Psoas muscle (tissue), 8 donors: ENCODE measurements at places on chromosomes 16 and 17. TPM values are rescaled to one million over a fixed set of nuclear protein-coding genes. Genes with fewer than 3 reads are reported as not detected.

Gene NUBP1
- total RNA-seq, result 28.5 TPM

Gene SGCA
- 291 TPM for total RNA-seq

Gene KRTAP4-5
- not detected for total RNA-seq

Gene CCL7
- total RNA-seq, result 0.66 TPM

Gene CCL16
- not detected for total RNA-seq

Gene YWHAE
- total RNA-seq, result 820 TPM

Gene KRTAP4-9
- not detected for total RNA-seq

Gene CA4
- 8.9 TPM for total RNA-seq

DNA sequence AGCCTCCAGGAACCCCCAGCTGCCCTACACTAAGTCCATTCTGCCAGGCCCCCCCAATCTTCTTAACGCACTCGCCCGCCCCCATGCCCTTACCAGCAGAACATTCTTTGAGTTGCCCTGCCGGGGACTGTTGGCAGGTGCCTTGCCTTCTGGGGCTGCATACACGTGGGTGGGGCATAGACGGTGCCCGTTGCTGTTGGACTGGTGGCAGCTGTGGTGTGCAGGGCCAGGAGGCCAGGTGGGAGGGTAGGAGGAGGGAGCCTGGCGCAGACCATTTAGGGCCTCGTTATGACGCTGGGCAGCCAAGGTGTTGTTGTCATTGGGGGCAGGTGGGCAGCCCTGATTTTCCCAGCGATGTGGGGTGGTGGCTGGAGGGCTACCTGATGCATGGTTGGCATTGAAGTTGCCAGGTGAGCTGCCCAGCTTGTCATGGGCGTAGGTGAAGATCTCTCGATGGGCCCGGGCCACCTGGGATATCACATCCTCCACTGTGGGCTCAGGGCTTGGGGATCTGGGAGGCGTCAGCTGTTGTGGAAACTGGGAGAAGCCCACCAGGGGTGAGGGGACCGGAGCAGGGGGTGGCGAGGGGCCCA, 4.9 kb downstream of the NR1D1 start:
- DNase-seq, result peak; percentile 71

DNA sequence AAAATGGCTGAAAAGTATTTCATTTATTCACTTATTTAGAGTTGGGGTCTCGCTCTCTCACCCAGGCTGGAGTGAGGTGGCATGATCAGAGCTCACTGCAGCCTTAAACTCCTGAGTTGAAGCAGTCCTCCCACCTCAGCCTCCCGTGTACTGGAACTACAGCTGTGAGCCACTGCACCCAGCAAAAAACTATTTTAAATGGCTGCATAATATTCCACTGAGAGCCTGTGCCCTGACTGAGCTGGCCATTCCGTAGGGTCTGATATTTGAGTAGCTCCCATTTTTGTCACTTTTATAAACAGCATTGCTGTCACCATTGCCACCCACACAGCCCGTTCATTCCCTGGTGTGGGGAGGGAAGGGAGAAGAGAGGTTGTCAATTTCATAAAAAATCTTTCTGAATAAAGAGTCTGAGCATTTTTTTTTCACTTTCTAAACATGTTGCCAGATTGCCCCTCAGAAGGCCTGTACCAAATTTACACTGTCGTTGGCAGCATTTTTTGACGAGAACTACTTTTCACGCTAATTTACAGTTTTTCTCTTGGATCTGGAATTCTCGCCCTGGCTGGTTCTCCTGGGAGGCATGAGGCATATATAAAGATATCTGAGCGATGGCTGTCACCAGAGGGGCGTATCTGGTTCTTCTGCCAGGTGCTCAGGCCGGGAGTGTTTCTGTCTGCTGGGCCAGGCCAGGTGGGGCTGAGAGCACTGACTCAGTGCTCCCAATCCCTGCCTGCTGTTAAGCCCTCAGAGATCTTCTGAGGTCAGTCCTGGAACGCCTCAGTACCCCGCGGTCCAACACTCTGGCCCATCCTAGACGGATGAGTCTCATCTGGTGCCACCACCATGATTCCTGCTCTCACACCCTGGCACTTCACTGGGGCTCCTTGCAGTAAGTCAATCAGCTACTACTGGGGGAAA, 7.2 kb upstream of the KIFC3 start:
- peak; percentile 46 for DNase-seq

DNA sequence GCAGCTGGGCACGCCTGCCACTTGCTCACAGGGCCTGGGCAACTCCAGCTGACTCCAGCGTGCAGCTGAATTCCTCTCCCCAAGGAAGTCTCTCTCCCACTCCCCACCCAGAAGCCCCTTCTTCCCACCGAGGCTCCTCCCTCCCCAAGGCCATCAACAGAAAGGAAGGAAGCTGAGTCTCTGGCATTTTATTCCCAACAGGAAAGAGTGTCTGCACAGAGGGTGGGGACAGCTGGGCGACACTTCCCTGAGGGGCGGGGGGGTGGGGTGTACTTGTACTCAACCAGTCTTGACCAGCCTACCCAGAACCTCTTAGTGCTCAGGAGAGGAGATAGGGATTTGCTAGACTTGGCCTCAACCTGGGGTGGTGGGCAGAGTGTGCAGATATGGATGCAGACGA, at the start of gene EXOC3L1:
TSS of gene EXOC3L1 (minus strand) at position 96 of the 400 bp plus-strand sequence. CDS start 460 bp downstream, outside the sequence.
- DNase-seq, result no peak

- no peak for DNase-seq
Measured at GRCh38 chr17:41679740-41680425, 8.8 kb upstream of the EIF1 start.

DNA sequence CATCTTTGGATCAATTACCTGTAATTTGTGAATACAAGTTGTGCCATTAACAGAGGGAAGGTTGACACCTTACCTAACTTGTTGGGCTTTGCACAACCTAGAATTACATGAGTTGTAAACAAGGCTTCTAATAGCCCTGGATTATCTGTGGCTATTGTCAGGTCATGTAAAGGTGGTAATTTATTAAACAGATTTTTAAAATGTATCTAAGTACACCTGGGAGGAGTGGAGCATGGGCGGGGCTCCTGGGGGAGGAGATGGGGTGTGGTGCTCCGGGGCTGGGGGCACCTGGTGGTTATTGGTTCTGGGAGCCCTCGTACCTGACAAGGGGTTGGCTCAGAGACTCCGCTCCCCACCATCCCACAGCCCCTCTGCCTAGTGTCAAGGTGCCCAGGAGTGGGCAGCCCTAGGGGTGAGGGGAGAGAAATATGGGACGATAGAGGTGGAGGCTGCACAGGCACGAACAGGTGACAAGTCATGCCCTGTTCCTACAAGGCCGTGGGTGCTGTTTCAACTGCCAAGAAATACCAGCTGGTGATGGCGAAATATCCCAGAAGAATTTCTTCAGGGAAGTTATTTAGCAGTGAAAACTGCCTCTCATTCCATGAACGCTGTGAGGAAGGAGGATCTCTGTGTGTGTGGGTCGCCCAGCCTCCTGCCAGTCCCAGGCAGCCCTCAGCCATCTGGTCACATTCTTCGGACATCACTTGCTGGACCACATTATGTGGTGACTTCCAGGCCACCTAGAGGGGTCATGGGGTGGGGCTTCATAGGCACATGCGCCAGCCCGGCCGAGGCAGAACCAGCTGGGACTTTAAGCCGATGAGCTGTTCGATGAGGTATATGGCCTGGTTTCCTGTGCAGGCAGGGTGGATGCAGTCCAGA, 55.5 kb upstream of the IRX3 start:
- DNase-seq, result no peak

DNA sequence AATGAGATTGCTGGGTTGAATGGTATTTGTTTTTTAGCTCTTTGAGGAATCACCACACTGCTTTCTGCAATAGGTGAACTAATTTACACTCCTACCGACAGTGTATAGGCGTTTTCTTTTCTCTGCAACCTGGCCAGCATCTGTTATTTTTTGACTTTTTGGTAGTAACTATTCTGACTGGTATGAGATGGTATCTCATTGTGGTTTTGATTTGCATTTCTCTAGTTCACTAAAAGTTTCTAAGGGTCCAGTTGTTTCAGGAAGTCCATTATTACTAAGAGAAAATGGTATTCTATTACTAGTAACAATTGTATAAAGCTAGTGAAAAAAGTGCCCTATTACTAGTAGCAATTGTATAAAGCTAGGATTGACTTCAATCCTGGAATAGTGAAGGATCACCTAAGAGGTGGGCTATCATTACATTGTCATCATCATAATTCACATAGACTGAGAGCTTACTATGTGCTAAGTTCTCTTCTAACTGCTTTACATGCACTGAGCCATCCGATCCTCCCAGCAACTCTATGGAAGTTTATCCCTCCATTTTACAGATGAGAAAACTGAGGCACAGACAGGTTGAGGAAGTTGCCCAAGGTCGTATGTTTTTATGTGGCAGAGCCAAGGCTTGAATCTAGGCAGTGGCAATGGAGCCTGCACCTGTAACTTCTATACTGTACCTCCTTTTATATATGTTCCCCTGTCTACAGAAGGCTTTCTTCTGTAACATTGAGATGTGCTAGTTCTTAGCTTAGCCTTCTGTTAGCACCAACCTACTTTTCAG, 13.4 kb upstream of the SMIM36 start:
- DNase-seq, result no peak

- peak; percentile 39 for DNase-seq
Measured at GRCh38 chr17:29565643-29566472, 979 bp downstream of the ABHD15 start.

DNA sequence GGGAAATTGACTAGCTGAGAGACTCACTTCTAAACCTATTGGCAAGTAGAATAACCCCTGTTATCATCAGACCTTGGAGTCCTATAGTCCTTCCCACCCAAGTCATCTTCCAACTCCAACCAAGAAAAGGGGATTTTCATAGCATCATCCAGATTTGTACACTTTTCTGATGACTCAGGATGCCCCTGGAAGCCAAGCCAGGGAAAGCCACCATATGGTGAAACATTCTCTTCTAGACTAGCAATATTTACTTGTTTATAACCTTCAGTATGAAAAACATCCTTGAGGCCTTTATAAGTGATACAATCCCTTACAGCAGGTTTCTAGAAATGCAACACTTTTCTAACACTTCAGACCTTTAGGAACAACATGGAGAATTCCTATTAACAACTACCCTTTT, 618.8 kb upstream of the CDH11 start:
- no peak for DNase-seq

GRCh38 chr17:17751489-17752088, 70.3 kb downstream of the RAI1 start:
- no peak for DNase-seq

DNA sequence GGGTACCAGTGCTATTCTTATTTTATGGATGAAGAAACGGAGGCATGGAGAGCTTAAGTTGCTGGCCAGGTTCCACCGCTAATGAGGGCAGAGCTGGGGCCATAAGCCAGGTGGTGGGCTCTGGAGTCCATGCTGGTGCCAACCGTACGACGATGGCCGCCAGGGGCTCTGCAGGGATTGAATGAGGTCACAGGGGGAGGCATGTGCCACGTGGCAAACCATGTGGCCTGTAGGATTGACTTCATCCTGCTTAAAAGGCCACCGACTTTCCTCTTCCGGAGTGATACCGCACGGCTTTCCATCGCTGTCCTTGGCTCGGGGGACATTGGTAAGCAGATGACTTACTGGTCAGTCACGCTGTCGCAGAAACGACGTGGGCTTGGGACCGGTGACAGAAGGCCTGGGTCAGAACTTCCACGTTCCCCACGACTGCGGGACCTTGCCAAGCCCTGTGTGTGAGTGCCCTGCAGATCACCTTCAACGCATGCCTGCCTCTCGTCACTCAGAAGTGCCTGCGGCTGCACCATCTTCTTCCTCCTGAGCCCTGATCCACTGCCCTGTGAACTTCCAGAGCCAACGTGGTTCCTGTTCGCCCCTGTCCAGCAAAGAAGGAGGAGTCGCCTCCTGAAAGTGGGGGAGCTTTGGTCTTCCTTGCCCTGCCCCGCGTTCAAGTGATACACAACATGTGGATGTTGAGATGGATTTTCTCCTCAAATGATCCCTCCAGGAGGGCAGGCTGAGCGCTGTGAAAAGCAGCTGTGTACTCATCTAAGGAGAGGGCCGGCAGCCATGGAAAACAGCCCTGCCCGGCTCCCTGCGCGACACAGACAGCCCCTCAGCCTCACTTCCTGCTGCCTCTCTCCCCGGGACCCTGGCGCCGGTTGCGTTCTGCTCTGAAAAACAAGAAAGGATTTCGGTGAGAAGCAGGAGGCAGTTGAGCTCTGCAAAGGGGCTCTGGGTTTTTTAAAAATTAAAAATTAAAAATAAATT, 176.7 kb downstream of the C16orf95 start:
- DNase-seq, result no peak

DNA sequence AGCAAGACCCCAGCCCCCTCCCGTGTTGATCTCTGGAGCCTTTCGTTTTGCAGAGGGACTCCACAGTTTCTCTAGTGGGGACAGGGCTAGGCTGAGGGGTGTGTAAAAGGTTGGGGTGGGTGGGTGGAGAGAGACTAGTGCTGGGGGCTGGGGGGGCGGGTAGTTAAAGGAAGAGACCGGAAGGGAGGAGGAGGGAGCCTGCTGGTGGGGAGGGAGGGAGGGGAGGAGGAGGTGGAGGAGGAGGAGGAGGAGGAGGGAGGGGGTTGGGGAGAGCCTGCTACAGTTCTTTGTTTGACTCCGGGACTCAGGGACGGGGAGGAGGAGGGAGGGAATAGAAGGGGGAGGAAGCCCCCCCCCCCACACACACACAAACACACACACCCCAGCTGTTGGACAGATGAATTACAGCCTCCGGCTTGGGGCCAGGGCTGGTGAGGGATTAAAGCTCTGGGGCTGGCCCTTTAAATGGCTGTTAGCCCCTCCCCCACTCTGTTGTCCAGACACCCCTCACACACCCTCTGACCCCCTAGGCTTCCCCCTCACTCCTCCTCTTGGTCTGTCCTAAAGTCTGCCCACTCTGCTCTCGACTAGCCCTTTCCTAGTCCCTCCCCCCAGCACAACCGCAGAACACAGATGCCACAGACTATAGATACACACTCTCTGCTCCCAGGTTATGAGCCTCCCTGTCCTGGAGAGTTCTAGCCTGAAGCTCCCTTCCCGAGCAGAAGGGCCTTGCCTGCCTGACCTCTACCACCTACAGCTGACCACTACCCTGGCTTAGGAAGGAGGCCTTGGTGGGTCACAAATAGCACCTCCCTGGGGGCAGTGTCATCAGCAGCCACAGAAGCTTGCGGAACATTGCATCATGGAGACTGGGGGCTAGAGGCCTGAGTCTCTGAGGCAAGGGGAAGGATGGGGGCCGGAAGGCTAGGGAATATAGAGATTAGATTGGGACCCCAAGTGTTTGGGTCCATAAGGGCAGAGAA, 4.4 kb downstream of the KDM6B start:
- peak; percentile 74 for DNase-seq

- peak; percentile 32 for DNase-seq
Measured at GRCh38 chr17:30716461-30717290, 107.8 kb downstream of the CRLF3 start.

DNA sequence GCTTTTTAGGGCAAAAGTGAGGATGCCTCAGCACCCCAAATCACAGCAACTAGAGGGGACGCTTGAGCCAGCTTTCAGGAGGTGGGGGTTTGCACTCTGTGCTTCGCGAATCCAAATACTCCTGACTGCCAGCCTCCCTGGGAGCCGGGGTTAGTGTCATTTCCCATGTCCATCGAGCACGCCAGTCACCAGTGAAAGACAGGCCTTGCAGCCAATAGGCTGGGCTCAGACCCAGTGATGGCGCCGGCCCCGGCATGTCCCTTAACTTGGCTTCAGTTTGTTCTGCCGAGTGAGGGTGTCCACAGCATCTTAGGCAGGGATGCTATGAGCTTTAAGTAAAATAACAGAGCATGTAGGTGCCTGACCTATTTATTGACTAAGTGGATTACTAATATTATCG, 50.9 kb upstream of the CDC42EP4 start:
- no peak for DNase-seq
